ENCODE measurements at places on chromosomes 4 and X.

DNA sequence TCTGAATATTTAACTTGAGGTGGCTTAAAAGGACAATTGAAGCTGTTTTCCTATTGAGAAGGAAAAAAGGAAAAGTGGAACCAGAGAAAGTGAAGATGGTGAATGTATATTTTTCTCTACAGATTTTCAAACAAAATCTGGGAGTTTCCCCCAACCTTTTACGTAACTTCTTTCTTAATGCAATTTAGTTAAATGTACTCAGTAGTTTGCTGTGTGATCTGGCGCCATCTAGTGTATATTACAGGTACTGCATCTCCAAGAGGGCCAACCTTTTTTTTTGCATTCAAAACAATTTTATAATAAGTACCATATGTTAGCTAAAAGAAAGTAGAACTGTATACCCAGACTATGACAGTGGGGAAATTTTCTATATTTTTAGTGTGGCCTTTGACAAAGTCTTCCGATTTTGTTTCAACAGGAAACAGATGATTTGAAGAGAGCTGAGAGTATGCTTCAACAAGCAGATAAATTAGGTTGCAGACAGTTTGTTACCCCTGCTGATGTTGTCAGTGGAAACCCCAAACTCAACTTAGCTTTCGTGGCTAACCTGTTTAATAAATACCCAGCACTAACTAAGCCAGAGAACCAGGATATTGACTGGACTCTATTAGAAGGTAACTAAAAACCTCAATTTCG is 82.0 kb downstream of the PLS3 start:
- no peak for DNase-seq

- DNase-seq, result no peak
These were observed 197.6 kb upstream of the FAM9B start for GRCh38 chrX:9231491-9231890.

GRCh38 chrX:130575831-130576389 is 174.1 kb downstream of the RBMX2 start:
- DNase-seq, result no peak

- no peak for DNase-seq
These were observed 39.7 kb upstream of the PROM1 start for GRCh38 chr4:16123356-16124084.

- no peak for DNase-seq
These were observed 105.2 kb downstream of the GASK1B start for GRCh38 chr4:158067646-158068045.

GRCh38 chr4:54098375-54098774 is 1.6 kb upstream of the GSX2 start:
- no peak for DNase-seq
